Right renal pelvis (tissue), 4 donors: ENCODE measurements at places on chromosomes 7 and 10.
A peak's percentile ranks its signal among the peaks of the same experiment; 100 is the strongest.

DNA sequence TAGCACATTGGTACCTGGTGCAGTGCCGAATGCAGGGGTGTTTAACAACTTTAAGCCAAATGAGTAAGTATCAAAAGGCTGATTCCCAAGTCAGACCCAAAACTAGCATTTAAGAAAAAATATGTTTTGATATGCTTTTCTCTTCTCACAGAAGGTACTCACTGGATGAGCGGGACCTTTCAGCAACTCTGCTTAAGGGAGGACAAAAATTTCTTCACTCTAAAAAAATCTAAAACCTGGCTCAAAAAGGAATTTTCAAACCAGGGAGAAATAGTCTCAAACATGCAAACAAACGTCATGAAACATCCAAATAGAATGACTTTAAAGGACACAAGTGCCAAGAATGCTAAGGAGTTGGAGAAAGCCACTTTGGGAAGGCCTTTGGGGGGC lies 962.1 kb downstream of the KCNMA1 start:
- DNase-seq, result no peak

- DNase-seq, result no peak
Observed at GRCh38 chr7:52586704-52587103, 448.7 kb upstream of the POM121L12 start.

DNA sequence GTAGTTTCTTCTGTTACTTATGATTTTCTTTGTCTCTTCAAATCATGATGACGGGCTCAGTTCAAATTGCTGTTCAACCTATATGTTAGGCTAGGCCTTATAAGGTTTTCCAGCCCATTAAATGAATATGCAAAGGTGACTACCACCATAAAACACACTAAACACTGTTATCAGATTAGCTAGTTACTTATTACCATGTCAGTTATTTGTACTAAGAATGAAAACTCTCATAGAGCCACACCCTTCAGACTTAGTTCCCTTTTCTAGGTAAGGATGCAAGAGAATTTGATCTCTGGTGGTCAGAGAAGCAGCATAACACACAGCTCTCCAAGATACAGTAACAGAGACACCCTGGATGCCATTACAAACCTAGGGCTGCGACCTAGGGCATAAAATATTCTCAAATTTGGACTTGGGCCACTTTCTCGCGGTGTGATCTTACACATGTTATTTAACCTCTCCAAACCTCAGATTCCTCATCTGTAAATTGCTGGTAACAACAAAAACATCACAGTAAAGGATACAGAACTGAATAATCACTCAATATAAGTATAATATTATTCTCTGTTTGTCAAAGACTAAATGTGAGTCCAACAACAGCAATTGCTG lies 35.6 kb downstream of the ANKMY2 start:
- DNase-seq, result no peak

GRCh38 chr7:151599401-151600227 lies 79.9 kb upstream of the RHEB start:
- DNase-seq, result no peak

- DNase-seq, result no peak
Observed at GRCh38 chr10:49174261-49174925, 13.8 kb downstream of the TMEM273 start.

- DNase-seq, result no peak
Observed at GRCh38 chr7:102403563-102403962, 7.4 kb downstream of the PRKRIP1 start.

- DNase-seq, result no peak
Observed at GRCh38 chr10:128009372-128010126, 102.6 kb downstream of the PTPRE start.

DNA sequence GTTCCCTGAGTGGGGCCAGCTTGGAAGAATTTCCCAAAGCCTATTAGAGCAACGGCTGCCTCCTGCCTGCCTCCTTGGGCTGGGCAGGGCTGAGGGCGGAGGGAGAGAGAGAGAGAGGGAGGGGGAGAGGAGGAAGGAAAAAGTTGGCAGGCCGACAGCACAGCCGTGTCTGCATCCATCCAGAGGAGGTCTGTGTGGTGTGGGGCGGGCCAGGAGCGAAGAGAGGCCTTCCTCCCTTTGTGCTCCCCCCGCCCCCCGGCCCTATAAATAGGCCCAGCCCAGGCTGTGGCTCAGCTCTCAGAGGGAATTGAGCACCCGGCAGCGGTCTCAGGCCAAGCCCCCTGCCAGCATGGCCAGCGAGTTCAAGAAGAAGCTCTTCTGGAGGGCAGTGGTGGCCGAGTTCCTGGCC lies at the start of gene AQP1:
Gene AQP1, plus strand, starts transcription at position 293 of the 409 bp plus-strand sequence. Its CDS starts 57 bp downstream, at position 350.
- DNase-seq, result peak; percentile 50

- no peak for DNase-seq
Observed at GRCh38 chr7:103918631-103919271, 70.7 kb downstream of the RELN start.

DNA sequence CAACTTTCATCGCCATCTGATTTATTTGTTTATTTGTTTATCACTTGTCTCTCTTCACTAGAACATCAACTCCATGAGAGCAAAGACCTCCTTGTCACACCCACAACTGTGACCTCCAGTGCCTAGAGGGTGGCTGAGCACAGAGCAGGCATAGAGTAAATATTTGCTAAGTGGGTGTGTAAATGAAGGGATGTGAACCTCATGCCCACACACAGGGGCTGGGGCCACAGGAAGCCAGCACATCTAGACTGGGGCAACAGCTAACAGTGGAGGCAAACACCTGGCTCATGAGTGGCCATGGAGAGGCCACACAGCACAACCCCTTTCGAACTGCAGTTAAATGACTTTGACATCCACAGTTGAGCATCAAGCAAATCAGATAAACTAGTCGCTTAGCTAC lies 39.8 kb downstream of the AKR1B1 start:
- DNase-seq, result no peak

GRCh38 chr7:153604-154003 lies 38.8 kb upstream of the FAM20C start:
- DNase-seq, result no peak

DNA sequence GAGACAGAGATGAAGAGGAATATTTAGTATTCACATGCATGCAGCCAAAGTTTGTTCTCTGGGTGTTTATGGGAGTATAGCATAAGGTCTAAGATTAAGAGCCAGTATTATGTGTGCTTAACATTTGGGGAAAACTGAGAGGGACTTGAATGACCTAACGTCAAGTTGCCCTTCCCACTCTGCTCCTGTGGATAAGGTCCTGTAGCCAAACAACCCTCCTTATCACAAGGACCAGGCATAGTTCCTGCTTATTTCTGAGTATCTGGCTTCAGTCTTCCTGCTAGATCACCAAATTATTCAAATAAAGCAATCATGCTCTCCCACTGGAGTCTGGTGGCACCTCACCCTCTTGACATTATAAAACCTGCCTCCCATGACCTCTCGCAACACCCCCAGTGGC lies 137.9 kb upstream of the SEMA3E start:
- no peak for DNase-seq

DNA sequence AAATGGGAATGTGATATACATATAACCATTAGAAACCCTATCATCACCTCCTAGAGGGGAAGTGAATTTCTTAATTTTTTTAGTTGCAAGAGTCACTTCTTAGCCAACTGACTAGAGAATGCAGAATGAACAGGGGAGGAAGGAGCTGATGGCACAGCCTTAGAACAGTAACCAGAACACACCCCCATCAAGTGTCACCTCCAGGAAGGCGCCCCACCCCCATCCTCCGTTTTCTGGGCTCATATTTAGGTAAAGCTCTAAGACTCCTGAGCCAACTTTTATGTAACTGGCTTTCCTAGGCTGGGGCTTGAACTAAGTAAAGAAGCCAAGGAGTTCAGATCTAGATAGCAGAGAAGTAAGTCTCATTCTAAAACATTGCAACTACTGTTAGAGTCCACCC lies 54.0 kb downstream of the COL17A1 start:
- DNase-seq, result no peak

- no peak for DNase-seq
Observed at GRCh38 chr7:135757719-135758411, 9.3 kb upstream of the FAM180A start.

DNA sequence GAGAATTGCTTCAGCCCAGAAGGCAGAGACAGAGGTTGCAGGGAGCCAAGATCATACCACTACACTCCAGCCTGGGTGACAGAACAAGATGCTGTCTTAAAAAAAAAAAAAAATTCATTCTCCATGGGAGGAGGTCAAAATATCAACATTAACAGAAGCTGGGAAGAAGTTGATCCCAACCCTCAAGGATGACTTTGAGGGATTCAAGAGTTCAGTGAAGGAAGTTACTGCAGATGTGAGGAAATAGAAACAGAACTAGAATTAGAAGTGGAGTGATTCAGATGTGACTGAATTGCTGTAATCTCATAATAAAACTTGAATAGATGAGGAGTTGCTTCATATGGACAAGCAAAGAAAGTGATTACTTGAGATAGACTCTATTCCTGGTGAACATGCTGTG lies 19.7 kb upstream of the RPEL1 start:
- DNase-seq, result no peak

- no peak for DNase-seq
Observed at GRCh38 chr10:119199231-119199992, 8.0 kb upstream of the GRK5 start.

GRCh38 chr7:52959878-52960660 lies 75.4 kb upstream of the POM121L12 start:
- no peak for DNase-seq

DNA sequence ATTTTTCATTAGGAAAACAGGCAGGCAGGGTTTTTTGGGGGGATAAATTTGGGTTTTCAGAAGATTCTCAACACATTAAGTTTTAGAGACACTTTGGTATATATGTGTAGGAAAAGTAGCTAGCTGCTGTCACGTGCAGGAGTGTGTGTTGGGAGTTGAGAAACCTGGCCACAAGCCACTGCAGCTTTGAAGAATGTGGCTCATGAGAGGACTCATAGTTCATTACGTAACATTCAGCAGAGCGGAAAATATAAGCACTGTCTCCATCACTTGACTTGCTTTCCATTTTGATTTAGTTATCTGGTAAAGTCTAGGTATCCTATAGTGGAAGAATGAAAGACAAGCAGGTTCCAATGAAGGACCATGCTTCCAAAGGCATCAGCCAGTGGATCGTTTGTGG lies 31.2 kb downstream of the SMNDC1 start:
- no peak for DNase-seq

DNA sequence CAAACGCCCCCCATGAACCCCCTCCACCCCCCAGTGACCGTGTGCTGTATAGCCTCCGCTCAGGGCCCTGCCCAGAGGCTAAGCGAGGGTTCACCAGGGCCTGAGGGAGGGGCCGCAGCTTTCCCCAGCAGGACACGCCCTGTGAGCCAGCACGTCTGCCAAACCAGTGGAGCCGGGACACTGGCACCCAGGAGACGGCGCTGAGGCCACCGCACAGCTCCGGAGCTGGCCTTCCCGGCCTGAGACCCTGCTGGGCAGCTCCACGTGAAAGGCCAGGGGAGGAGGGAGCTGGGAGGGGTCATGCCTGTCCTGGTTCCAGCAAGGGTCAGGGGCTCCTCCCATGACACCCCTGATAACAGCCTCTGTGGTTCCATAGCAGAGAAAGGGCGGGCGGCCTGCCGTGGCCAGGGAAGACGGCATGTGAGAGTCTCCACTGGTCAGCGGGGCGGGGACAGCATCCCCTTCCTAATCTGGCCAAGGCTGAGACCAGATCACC lies 278.3 kb downstream of the ELFN1 start:
- DNase-seq, result no peak

- no peak for DNase-seq
Observed at GRCh38 chr7:143229054-143229790, 7.4 kb downstream of the TAS2R40 start.

DNA sequence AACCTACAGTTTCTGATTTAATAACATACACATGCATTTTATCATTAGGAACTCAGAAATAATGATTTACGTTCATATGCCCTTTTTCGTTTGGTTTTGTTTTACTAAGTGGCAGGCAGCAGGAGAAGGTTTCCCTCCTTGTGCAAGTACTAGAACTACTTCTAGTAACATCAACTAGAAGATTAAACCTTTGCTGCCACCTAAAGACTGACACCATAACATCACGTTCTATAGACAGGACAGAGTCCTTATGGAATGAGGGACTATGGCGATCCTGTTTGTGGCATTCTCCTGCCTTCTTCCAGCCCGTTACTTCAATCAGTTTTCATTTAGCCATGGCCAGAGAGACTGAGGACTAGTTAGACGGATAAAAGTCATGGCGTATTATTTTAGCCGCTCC lies 53.2 kb downstream of the GAD2 start:
- DNase-seq, result peak; percentile 20

DNA sequence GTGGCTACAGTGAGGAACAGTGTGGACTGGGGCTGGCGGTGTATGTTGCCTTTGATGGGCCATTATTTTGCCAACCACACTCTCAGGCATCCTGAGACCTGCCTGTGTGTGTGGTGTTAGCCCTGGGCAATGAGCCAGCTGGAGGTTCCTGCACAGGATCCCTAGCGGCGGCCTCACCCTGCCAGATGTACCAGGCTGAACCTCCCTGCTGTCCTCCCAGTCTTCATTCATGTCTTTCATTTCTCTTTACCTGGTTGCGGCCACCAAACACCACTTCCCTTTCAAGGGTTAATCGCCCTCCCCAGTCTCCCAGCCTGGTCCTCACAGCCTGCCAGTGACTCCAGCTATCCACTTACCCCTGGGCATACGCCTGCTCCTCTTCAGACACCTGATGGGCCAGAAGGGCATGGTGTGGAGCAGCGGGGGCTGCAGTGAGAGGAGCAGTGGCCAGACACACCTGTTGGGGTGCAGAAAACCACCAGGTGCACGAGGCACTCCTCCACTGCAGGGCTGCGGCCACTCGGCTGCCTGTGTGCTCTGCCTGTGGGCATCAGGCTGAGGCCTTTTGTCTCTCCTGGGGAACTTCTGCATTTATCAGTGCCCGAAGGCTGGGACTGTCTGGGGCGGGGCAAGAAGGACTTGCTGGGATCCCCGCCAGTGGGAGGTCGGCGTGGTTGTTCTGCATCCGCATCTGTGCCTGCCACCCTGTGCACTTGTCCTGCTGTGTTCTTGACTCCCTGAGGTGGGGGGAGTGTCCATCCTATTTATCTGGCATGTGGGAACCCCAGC lies 111.6 kb downstream of the ARHGAP22 start:
- DNase-seq, result no peak

DNA sequence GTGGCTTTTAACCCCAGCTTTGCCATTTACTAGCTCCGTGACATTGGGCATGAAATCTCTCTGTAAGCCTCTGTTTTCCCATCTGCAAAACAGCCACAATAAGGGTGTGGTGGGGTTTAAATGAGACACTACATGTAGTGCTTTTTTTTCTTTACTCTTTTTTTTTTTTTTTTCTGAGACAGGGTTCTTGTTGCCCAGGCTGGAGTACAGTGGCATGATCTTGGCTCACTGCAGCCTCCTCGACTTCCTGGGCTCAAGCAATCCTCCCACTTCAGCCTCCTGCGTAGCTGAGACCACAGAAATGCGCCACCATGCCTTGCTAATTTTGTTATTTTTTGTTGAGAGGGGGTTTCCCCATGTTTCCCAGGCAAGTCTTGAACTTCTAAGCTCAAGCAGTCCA lies 8.3 kb upstream of the DENND10 start:
- DNase-seq, result no peak

GRCh38 chr10:18681971-18682411 lies 22.8 kb downstream of the ARL5B start:
- DNase-seq, result no peak
